ENCODE measurements at places on chromosomes 13 and 19.

DNA sequence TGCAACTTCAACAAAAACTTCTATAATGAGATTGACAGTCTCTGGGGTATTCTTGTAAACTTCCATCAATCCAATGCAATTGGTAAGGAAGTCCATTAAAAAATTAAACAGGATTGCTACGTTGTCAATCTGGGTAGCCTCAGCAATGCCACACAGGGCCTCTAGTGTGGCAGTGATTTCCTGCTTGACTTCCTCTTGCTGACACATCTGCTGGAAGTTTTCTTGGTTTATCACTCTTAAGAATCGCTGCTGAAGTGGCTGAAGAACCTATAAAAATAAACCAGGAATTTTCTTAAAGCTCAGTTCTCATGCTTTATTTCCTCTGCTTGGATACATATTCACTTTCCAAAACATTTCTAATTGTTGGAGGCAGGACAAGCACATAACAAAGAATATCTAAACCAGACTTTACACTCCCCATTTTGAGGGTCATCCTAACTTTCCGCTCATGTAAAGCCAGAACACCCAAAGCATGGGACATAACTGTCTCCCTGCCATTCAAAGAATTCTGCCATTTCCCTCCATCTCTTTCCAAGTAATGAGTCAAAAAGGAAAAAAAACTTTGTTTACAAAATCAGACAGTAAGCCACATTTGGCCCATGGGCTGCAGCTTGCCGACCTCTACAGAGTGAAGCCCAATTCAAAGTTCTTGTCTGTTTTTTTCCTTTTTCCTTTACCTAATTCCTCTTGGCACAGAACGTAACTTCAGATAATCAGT lies 23.2 kb upstream of the EEF1AKMT1 start:
- no peak for DNase-seq

DNA sequence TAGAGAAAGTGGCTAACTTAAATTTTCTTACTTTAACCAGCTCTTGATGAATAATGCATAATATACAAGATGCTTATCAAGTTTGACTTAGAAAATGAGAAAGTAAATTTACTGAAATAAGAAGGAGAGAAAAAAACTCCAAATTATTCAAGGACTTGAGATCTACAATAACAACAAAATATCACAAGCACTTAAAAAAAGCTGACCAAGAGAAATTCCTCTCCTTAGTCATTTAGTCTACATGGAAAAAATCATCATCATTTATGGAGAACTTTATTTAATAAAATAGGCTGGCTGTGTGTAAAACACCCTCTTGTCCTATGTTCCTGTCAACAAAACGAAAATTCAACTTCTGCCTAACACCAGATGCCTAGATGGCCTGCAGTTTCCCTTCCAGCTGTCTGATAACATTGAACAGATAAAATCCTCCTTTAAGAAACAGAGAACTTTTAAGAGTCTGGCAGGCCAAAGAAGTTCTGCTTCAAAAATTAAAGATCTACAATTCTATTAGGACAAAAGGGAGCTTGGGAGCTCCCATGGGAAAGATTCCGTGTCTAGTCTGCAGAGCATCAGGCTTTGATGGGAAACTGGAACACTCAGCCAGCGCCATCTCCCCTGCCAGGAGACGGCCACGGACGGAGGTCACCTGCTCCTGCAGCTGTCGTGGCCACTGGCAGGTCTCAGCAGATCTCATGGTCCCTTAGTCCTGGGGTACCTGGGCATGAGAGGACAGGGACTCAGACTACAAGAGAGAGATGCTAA lies 37.9 kb upstream of the ATP11A start:
- no peak for DNase-seq

DNA sequence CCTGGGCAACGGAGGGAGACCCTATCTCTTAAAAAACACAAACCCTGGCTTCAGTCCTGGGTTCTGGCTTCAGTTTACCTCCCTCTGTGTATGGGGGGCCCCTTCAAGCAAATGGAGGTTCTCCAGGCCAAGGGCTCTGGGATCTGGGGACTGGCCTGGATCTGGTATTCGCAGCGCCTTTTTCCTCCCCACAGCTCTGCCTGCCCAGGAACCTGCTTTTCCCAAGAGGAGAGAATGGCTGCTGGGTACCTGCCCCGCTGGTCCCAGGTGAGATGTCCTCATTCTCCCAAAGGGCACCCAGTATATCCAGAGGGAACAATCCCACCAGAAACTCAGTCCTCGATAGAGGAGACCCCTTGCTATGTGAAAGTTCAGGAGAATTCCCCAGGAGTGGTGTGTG lies 3.2 kb downstream of the ZNF554 start:
- no peak for DNase-seq

DNA sequence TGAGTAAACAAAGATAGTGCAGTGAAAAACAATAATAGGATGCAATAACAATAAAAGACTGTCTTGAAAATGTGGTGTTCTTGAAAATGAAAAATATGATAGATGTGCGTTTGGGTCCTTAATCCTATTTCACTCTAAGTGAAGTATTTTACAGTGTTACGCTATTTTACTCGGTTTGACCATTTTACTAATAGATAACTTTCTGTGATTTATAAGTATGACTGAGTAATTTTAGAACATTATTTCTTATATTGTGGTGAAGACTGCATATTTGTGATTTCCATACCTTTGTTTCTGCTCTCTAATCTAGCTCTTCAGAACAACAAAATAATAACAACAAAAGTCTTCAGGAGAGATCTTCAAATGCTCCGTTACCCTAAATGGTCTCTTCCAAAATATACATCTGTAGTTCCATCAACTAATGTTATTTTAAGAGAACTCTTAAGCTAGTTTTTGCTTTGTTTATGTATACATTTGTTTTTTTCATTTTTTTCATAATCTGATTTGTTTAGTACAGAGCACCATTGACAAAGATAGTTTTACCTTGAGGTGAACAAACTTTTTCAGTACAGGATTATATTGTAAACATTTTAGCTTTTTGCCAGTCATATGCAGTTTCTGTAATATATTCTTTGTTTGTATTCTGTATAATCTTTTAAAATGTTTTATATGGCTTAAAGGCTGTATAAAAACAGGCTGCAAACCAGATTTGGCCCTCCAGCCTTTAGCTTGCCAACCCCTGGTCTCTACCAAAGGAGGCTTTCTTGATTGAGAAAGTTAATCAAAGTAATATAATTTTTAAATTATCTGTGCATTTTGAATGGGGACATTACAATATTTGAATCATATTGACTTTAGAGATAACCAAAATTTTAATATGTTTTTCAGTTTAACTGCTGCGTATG lies 1572.7 kb upstream of the PRR20A start:
- DNase-seq: no peak

DNA sequence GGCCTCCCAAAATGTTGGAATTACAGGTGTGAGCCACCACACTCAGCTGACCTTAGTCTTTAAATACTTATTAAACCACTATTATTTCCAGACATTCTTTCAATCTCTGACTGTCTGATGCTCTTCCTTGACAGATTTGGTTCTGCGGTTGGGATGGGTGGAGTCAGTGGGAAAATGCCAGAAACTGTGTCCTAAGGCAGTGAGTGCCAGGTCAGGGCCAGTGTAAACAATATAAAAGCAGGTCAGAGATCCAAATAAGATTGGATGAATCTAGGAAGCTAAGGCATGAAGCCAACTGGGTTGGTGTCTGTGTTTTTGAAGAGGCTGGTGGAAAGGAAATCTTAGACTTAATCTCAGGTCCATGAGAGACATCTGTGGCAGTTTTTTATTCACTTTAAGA lies 74.7 kb downstream of the KLF5 start:
- no peak for DNase-seq

- DNase-seq: no peak
Observed at GRCh38 chr13:30017880-30018279, 167.5 kb upstream of the UBL3 start.

DNA sequence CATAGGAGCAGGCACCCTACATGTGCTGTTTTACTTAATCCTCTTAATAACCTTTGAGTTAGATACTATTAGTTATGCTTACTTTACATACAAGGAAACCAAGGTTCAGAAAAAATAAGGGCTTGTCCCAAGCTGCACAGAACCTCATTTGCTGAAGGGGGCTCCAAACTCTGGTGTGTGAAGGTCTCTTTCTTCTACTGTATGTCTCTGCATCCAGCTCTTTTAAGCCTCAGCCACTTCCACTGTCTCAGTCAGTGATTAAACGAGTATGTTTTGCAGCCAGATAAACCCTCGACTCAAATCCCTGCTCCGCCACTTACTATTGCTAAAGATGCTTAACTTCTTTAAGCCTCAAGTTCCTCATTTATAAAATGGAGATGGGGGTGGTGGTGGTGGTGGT lies 112.4 kb upstream of the WASF3 start:
- DNase-seq: no peak

- DNase-seq: no peak
Observed at GRCh38 chr19:49502866-49503581, 6.8 kb downstream of the RPS11 start.

DNA sequence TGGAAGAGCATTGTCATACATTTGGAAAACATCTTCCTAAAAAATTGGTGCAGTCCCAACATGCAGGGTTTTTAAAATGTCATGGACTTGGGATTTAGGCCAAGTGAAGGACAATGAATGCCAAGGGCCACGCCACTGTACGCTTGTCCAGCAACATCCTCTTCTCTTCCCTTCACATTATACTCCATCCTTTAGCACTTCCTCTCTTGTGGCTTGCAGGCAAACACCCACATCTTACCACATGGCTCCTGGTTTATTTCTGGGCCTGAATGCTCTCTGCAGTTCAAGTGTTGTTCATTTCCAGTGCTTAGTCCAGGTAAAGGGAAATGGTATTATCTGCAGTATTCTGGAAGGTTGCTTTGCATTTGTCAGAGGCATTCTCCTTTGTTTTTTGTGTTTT lies 45.0 kb downstream of the CBY2 start:
- no peak for DNase-seq

DNA sequence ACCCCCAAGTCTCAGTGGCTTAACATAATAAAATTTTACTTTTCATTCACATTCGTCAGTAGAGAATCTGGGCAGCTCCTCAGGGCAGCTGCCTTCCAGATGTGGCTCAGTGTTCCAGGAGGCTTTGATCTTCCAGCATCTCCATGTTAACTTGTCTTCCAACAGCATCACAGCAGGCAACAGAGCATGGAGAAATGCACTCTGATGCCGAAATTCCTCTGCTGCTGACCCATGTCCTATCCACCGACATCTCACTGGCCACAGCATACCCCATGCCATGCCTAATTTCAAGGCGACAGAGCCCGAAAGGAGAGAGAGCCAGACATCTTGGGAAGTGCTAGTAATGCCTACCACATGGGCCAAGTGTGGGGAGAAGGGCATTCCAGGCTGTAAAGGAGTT lies 64.9 kb upstream of the MEDAG start:
- no peak for DNase-seq

DNA sequence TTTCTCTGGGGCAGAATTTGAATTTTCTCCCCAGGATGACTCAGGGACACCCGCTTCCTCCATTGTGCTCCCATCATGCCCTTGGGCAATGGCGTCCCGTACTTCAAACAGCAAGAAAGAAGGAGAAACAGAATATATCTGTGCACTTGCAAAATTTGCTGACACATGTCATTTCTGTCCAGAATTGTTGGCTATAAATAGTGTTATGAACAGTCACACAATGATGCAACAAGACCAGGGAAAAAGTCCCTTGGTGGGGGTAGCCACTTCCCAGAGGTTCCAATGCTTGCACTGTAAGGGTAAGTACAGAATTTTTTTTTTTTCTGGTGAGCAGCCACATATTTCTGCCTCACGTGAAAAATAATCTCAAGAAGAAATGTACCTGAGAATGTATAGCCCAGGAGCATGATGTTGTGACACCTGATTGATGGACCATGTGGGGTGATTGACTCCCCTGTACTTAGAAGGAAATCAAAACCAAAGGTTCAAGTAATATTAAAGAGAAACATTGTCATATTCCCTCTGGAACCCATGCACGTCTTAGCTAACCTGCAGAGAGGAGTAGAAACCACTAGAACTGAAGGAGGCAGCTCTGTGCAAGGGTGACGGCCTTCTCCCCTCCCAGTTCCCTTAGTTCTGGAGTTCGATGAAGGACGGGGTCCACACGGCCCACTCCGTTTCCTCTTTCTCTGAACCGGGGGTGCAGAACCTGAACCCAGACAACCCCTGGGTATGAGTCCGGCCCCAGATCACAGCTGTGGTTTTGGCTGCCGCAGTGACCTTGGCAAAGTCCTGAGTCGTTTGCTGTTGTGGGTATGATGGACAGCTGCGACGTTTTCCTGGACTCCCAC lies 9.3 kb upstream of the LAIR1 start:
- DNase-seq: no peak

GRCh38 chr13:75489502-75490263 lies 7.7 kb upstream of the TBC1D4 start:
- no peak for DNase-seq

DNA sequence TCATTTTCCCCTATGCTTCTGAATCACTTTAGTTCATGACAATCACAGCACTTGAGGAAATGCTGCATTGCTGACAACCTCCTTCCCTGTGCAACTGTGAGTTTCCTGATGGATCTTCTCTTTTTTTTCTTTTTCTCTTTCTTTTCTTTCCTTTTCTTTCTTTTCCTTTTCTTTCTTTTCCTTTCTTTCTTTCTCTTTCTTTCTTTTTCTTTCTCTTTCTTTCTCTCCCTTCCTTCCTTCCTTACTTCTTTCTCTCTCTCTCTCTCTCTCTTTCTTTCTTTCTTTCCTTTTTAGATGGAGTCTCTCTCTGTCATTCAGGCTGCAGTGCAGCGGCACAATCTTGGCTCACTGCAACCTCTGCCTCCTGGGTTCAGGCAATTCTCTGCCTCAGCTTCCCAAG lies 247.9 kb upstream of the HTR2A start:
- DNase-seq: no peak

- DNase-seq: no peak
Observed at GRCh38 chr13:73933795-73934194, 200.4 kb downstream of the KLF12 start.

DNA sequence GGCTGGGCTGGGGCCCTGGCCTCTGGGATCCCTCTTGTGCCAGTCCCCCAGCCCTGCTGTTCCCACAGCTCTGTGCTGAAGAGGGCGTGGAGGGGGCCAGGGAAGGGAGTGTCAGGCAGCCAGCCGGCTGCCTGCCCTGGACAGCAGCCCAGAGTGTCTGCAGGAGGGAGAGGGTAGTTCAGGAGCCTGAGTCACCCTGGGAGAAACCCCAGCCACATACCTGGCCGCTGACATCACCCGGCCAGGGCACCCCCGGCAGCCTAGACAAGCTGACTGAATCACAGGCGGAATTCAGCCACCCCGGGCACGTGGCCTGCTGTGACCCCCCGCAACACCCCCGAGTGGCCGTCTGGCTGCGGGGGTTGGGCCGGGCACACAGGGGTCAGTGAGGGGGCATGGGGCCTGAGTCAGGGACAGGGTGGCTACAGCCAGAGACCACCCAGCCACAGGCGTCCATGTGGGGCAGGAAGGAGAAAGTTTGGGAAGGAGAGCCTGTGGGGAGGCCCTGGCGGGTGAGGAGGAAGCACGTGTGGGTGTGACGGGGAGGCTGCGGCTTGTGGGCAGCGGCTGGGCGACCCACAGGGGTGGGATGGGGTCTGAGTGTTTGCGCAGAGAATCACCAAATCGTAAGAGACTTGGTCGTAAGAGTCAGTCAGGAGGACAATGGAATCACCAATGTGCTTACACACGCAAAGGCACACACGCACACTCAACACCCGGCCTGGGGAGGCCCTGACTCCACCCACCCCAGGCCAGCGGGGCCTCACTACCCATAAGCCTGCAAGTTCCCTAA lies 11.9 kb upstream of the FOSB start:
- DNase-seq: no peak

- no peak for DNase-seq
Observed at GRCh38 chr13:92187378-92187989, 789.1 kb downstream of the GPC5 start.
